Breast epithelium (tissue), 4 donors: ENCODE measurements at places on chromosomes 6 and 20. TPM values are rescaled to one million over a fixed set of nuclear protein-coding genes. Genes with fewer than 3 reads are reported as not detected.

DNA sequence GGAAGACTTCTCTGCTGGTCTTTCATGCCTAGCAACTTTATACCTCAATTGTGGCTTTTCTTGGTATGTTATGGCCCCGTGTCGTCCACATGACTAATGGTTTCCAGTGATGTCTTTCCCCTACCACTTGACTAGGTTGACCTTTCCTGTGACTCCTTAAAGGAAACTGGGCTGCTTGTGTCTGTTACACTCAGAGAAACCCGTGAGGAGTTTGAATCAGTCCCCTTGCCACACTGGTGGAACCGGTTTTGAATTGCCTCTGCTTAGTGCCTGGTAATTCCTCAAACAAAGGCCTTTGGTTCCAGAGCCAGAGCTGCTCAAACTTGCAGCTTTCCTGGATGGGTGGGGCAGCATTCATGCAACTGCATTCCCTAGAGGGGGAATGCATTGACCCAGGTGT lies 21.9 kb downstream of the ECT2L start:
- DNase-seq: peak; percentile 94

GRCh38 chr6:150392452-150393220 lies 23.8 kb downstream of the IYD start:
- DNase-seq: no peak

- DNase-seq: no peak
Measured at GRCh38 chr6:31906122-31906521, 4.2 kb upstream of the ZBTB12 start.

DNA sequence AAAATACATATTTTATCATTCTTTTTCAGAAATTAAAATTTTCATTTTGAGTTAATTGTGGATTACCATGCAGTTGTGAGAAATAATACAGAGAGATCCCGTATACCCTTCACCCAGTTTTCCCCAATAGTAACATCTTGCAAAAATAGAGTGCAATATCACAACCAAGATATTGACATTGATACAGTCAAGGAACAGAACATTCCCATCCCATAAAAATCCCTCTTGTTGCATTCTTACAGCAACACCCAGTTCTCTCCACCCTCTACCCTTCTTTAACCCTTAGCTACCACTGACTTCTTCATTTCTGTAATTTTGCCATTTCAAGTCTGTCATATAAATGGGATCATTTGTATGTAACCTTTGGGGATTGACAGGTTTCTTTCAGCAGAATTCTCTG lies 6.9 kb upstream of the AKAP12 start:
- no peak for DNase-seq

GRCh38 chr6:143298071-143298470 lies 152.4 kb downstream of the ADAT2 start:
- no peak for DNase-seq

DNA sequence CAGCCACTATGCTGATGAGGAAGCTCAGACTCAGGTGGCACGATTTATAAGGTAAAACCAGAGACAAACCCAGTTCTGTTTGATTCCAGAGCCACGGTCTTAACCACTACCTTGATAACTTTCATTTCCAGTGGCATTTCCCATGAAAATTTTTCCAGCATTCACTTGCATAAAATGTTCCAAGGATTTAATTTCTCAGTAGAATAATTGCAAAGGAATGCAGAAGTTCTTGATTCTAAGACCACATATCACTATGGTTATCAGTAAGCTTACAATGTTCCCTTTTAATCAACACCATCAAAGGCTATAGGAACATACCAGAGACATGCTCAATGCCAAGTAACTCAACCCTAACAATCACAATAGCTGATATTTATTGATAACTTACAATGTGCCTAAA lies 306.0 kb upstream of the HS3ST5 start:
- DNase-seq: no peak

DNA sequence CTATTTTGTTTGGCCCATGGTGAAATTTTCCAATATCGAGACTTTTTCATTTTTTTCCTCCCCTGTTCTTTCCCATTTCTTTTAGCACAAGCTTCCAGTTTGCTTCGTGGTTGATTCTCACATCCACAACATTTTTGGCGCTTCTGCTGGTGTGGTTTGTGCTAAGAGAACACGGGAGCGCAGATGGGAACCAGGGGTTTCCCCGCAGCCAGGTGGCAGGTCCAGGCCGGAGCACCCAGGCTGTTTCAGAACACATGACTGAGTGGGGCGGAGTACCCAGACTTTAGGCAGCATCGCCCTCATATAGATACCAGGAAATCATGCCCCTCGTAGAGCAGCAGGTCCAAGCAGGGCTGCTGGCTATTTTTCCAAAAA lies 58.0 kb downstream of the SYTL3 start:
- DNase-seq: peak; percentile 47

GRCh38 chr6:30836431-30836866 lies 47.9 kb upstream of the DDR1 start:
- peak; percentile 43 for DNase-seq

GRCh38 chr20:41232973-41233926 lies 84.3 kb downstream of the ZHX3 start:
- no peak for DNase-seq

GRCh38 chr6:13724182-13724581 lies 12.5 kb upstream of the RANBP9 start:
- no peak for DNase-seq

DNA sequence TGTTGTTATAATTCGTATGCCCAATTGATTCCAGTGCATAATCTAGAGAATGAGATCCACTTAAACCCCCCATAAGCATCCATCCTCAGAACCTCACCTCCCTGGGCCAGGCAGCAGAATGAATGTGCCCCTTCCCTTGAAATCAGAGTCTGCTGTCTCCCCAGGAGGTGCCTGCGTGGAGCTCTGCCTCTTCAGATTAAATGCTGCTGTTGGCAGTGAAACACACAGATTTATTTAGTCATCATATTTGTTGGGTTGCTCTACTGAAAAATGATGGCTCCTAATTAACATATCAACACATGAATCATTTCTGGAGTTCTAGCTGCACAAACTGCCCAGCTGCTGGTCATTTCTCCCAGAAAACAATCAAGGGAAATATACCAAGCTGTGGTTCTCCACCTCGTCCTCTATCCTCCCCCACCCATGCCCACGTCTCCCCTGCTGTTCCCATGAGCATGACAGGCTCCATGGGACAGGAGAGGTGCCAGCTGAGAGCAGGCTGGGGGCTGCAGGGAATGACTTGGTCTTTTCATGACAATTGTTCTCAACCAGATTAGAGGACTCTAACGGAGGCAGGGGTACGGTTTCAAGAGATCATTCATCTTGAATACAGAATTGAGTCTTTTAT lies 633.1 kb downstream of the CDH26 start:
- no peak for DNase-seq

LY6G6F gene
- total RNA-seq: not detected

NRN1 gene
- 81.4 TPM for total RNA-seq

BMP6 gene
- total RNA-seq: 11.1 TPM

PET117 gene
- 12.3 TPM for total RNA-seq
